ENCODE measurements at places on chromosomes 4 and X. TPM values are rescaled to one million over a fixed set of nuclear protein-coding genes. Genes with fewer than 3 reads are reported as not detected.

RHOH gene
- total RNA-seq: not detected

DNAAF6 gene
- total RNA-seq: not detected

PCSK1N gene
- not detected for total RNA-seq

- DNase-seq: peak; percentile 93
Observed at GRCh38 chr4:85807247-85807950, 332.4 kb downstream of the ARHGAP24 start.

GRCh38 chr4:31803526-31804195 lies 1083.5 kb downstream of the PCDH7 start:
- peak; percentile 19 for DNase-seq

Measured in fibroblast of the aortic adventitia (primary cell).